ENCODE measurements at places on chromosomes 2 and 18.

GRCh38 chr2:129237966-129238725, 741.3 kb upstream of the RAB6C start:
- no peak for DNase-seq

DNA sequence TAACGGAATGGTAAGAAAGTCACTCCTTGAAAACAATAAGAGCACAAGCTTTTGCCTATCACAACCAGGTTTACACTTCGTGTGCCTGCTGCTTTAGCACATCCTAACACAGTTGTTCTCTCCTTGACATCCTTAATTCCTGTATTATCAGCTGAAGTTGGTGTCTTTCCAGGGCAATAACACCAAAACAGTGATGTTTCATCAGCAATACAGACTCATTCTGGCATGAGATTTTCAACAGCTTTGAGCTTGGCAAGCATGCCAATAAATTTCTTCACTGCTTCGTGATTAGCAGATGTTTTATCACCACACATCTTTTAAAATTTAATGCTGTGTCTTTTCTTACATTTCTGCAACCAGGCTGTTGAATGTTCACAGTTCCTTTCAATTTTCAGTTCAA, 148.4 kb downstream of the EIPR1 start:
- DNase-seq = no peak

DNA sequence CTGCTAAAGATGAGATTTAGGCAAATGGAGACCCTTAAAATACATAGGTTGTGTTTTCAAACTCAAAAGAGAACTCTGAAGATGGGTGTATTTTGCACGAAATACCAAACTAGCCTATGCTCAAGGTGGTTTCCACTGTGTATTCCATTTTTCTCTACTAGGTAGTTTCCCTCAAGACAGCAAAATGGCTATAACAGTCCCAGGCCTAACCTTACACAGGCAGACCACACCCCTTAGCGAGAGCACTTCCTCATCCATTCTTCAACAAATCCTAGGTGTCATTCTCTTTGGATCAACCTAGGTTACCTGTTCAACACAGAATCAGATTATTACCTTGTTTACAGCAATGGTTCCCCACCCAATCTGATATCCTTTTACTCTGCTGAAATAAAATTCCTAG, 42.6 kb downstream of the HNRNPLL start:
- DNase-seq = no peak

DNA sequence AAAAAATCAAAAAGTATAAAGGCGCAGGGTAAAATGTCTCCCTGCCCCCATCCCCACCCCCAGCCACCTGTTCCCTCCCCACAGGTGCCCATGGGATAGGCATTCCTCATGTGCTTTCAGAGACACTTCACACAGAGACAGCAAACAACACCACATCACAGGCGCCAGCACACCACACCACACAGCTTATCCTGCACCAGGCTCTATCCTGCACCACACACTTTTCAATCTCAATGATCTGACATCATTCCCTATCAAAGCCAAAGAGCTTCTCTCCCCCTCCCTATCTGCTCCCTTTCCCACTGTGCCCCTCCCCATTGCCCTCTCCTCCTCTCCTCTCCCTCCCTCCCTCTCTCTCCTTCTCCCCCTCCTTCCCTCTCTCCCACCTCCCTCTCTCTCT, 15.5 kb downstream of the FAM178B start:
- no peak for DNase-seq

- DNase-seq = no peak
Observed at GRCh38 chr2:91974401-91975129, 2896.7 kb upstream of the TEKT4 start.

- DNase-seq = no peak
Observed at GRCh38 chr2:50181212-50181611, 850.7 kb downstream of the NRXN1 start.

GRCh38 chr2:14641116-14641515, 8.6 kb downstream of the LRATD1 start:
- DNase-seq = no peak

GRCh38 chr18:47993409-47993808, 63.0 kb upstream of the SMAD2 start:
- DNase-seq = no peak

DNA sequence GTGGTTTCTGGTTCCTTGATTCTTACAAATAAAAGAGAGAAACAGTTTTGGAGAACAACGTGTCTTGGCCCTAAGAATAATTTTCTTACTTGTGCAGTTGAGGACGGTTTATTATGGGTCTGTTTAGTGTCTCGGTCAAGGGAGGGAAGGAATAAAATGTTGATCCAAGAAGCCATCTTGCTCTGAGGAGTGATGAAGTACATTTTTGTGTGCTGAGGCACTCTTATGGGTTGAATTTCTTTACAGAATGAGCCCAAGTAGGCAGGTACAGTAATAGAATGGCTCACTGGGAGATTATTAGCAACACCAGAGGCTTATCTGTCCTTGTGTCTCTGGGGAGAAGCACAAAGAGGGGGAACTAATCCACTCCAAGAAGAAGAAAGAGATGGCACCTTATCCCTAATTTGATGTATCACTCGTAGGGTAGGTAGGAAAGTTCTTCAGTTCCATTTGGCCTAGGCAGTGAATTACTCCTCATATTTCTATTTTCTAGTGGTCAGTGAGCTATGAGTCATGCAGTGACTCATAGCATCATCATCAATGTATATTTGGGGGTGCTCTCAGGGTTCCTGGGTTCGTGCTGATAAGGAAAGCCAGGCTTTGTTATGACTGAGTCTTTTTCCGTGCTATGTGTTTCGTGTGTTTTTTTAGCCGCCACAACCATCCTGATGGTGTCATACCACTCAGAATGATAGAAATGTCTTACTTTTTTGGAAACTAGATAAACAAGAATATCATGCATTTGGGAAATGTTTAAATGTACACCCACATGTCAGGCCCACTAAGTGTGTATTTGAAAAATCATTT, 250.1 kb upstream of the CTAGE1 start:
- no peak for DNase-seq

DNA sequence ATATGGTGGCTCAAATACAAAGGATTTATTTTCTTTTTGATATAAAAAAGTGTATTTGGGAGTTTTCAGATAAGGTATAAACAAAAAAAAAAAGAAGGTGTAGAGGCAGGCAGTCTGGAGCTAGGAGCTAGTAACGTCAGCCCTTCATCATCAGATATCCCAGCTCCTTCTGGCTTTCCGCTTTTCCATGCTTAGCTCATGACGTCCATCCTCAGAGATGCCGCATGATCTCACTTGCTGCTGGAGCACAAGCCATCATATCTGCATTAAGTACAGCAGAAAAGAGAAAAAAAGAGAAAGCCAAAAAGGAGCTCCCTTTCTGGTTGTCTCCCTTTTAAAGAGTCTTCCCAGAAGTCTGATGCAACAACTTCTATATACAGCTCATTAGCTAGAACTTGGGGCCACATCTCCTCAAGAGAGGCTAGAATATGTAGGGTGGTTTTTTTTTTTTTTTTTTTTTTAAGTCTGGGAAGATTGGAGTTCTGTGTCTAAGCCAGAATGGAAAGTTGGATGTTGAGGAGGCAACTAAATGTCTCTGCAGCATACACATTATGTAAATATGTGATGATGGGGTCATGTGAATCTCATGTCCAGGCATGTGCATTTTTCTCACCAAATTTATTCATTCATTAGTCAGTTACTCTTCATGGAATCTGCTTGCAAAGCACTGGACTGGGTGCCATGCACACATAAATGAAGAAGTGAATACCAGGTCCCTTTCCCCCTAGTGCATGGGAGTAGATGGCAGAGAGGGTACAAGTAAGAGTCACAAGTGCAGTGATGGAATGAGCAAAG, 52.3 kb downstream of the DDX1 start:
- no peak for DNase-seq

- DNase-seq = no peak
Observed at GRCh38 chr2:157194844-157195243, 62.7 kb upstream of the GALNT5 start.

DNA sequence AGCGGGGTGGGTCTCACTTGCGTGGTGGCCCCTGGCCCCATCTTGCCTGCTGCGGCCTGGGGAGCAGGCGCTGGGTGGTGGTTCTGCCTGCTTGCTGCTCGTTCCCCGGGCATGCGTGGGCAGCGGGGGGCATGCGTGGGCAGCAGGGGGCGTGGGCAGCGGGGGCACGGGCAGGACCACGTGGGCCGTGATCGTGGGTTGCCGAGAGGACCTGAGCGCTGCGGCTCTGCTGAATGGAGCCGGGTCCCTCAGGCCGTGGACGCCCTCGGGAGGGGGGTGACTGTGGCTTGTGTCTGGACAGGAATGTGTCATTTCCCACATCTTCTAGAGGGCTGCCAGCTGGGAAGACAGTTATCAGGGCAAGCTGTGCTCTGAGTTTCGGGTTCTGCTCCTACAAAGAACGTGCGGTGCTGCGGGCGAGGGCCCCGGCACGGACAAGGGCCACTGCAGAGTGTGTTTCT, 8.3 kb upstream of the GAL3ST2 start:
- no peak for DNase-seq

GRCh38 chr2:82494739-82495138, 1964.3 kb downstream of the SUCLG1 start:
- no peak for DNase-seq

GRCh38 chr2:124027182-124027581, 2.1 kb downstream of the CNTNAP5 start:
- DNase-seq = no peak

DNA sequence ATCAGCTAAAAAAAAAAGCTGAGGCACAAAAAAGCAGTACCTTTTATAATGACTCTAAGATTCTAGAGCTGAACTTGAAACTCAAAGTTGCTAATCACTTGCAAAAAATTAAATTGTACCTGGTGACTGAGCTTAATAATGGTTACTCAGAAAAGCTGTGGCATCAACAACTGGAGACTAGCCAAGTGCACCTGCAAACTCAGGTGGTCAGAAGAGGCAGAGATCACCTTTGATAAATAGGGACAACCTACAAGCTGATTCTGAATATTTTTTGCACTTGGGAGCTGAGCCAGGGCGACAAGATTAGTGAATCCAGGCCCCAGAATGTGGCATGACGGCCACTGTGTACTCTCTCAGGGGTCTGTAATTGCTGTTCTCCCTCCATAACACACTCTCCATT, 3.0 kb downstream of the ABHD3 start:
- no peak for DNase-seq

DNA sequence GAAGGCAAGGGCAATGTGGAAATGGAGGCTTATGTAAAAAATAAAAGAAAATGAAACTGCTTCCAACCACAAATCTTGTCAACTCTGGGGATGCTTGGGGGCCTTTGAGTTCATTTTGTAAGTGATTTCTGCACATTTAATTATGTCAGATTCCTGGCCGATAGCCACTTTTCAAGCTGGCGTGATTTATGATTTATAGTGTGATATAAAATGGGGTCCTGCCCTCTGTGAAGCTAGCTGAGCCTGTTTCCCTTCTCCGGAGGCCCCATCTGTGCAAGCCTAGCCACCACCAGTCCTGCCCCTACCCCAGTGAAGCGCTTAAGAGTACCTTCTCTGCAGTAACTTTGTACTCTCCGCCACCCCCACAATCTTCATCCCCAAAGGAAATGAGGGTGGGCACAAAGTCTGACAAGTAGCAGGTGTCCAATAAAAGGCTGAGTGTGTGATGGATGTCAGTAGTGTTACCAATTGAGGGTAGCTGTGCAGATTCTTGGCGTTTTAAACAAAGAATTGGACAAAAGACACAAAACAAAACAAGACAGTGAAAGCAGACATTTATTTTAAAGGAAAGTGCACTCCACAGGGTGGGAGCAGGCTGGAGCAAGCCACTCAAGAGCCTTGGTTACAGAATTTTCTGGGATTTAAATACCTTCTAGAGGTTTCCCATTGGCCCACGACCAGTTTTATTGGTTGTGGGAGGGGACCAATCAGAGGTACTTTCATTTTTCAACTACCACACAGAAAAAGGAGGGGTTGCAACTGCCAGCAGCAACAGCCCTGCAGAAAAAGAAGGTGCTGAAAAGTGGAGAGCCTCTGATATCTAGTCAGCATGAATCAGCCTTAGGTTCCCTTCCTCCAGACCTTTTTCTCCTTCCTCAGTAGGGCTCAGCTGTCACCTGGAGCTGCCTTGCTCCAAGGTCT, 39.0 kb upstream of the SIX3 start:
- no peak for DNase-seq

DNA sequence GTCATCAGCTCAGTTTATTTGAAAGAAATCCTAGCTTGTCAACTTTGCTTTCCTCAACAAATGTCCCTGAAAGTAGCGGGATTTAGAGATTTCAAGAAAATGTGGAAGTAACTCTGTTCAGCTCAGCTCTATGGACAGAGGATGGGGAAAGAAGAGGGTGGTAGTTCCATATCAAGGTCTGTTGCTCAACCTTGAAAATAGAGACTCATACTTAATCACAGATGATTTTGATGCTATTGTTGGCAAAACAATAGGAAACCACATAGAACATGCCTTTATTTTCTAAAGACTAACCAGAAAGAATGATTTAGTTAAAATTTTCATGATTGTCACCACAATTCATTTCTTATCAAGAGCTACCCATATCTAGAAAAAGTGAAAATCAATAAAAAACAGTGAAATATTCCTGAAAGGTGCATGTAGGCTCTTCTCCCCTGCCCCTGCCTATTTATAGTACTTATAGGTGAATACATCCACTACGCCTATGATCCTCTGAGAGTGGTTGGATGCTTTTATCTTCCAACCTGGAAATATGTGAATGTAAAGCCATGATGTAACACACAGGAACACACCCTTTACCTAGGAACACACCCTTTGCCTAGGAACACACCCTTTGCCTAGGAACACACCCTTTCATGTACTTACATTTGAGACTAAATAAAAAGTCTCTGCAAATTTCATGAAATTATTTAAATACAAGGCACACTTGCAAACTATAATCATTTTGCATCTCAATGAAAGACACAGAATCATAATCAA, 65.8 kb downstream of the ETAA1 start:
- no peak for DNase-seq

GRCh38 chr18:63299837-63300745, 19.5 kb downstream of the BCL2 start:
- no peak for DNase-seq

GRCh38 chr2:65536596-65536995, 104.2 kb upstream of the SPRED2 start:
- no peak for DNase-seq

DNA sequence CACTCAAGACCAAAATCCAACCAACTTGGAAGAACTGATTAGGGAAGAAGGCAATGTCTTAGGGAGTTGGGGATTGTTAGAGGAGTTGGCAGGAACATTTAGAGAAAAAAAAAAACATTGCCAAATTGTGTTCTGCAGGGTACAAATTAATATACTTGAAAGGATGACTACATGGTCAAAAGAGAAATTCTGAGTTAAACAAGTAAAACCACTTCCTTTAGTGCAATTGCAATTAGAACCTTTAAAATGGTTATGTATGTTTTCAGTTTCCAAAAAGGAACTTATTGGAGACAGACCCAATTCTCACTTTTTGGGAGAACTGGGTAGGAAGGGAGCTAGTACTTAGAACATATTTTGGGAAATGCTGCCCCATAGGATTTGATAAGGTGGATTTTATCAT, 137.9 kb downstream of the GPD2 start:
- no peak for DNase-seq

DNA sequence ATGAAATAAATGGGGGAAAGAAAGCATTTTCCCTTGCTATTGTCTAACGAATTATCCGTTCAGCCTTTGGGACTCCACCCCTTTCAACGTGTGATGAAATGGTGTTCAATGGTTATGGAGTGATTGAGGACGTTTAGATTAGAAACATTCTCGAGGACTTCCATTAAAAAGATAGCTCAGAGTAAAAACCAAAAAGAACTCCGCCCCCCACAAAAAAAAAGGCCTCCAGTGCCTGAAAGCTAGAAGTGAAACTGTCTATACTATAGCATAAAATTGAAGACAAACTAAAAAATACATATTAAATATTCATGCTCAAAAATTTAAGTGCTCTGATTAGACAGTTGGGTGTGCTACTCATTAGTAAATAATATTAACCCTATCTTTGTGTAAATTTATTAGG, 3.0 kb upstream of the ZNF516 start:
- DNase-seq = no peak

All from stimulated activated CD8-positive, alpha-beta memory T cell treated with anti-CD3 and anti-CD28 coated beads, Interleukin-2, amount 100 ng/mL, for 48 hours (primary cell).